ENCODE measurements at places on chromosomes 5 and 9. TPM values are rescaled to one million over a fixed set of nuclear protein-coding genes. Genes with fewer than 3 reads are reported as not detected.

LMX1B gene
- not detected for total RNA-seq

PCDHB6 gene
- total RNA-seq, result 0.11 TPM

SLC4A9 gene
- total RNA-seq, result 0.42 TPM

DNA sequence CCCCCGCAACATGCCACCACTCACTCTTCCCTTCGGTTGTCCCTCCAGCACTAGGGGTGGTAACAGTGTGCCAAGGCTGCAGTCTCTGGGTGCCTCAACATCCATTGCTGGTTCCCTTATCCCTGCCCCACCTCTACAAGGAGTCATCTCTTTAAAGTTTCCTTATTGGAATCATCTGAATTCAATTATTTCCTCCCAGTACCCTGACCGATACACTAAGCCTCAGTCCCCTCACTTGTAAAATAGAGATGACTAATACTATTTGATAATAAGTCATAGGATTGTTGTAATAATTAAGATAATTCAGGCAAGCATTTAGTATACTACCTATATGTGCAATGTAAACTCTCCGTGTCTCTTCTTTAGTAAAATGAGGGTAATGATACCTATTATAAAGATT lies 352.5 kb downstream of the ENC1 start:
- H3K4me1 ChIP-seq, result no peaks in the 10 kb centered on the region
- no peak overlapping the region for H3K4me3 ChIP-seq
- H3K27me3 ChIP-seq, result no peaks in the 10 kb centered on the region
- H3K27ac ChIP-seq, result no peak overlapping the region

GRCh38 chr5:59922220-59922619 lies 28.7 kb upstream of the PDE4D start:
- H3K4me1 ChIP-seq, result no peaks in the 10 kb centered on the region
- no peak for DNase-seq
- H3K27me3 ChIP-seq, result no peaks in the 10 kb centered on the region
- no peak overlapping the region for H3K4me3 ChIP-seq

DNA sequence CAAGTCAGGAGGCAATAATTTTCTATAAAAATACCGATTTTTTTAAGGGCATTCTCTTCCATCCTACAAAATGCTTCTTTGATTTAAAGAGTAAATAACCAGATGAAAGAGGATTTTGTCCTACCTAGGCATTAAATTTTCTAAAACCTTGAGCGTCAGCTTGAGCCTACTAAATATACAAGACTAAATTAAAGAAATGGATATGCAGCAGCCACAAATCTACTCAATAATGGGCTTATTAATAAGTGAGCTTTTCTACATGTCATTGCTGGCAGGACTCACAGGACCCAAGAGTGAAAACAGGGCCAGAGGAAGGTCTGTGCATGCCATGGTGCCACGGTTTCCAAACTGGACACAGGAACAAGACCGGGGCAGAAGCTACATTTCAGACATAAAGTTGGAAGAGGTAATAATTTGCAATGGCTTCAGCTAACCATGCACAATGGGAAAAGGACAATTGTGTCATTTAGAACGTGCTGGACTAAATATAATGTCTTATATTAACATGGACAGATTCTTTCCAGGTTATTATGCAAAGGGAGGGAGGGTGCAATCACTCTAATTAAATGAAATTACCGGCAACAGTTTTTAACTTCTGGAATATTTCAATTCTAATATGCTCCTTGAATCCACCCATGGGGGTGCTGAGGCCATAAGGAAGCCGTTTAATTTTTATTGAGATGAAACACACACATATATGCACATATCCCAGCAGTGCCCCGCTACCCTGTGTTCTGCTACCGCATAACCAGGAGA lies 5.2 kb downstream of the WHRN start:
- no peaks in the 10 kb centered on the region for H3K4me1 ChIP-seq
- no peaks in the 10 kb centered on the region for H3K27me3 ChIP-seq
- no peak for DNase-seq
- H3K4me3 ChIP-seq, result no peak overlapping the region
- H3K27ac ChIP-seq, result no peak overlapping the region

DNA sequence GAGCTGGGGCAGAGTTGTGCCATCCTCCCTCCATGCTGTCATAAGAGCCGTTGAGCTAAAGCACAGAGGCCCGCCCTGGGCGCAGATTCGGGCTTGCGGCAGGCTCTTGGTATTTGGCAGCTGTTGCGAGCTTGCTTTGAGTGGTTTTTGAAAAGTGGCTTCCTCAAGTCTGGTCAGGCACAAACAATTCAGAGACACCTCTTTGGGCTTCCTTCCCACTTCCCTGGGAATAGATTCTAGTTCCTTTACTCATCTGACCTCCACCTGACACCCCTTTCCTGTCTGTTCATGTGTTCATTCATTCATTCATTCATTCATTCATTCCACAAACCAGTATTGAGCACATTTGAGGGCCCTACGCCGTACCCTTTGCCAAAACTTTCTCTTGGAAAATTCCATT lies 27.4 kb downstream of the NCS1 start:
- no peak overlapping the region for H3K27ac ChIP-seq
- no peaks in the 10 kb centered on the region for H3K4me1 ChIP-seq
- no peaks in the 10 kb centered on the region for H3K36me3 ChIP-seq
- no peaks in the 10 kb centered on the region for H3K27me3 ChIP-seq

- no peaks in the 10 kb centered on the region for H3K36me3 ChIP-seq
- no peak for DNase-seq
- H3K4me1 ChIP-seq, result no peaks in the 10 kb centered on the region
Observed at GRCh38 chr5:181109489-181110013, 21.4 kb downstream of the OR2V1 start.

GRCh38 chr9:92711146-92711545 lies 41.2 kb upstream of the IPPK start:
- peaks cover 4% of the 10 kb centered on the region for H3K4me1 ChIP-seq
- no peak for DNase-seq

GRCh38 chr5:354581-355378 lies 33.3 kb downstream of the AHRR start:
- H3K36me3 ChIP-seq, result no peaks in the 10 kb centered on the region
- DNase-seq, result no peak
- no peak overlapping the region for H3K27ac ChIP-seq
- no peaks in the 10 kb centered on the region for H3K27me3 ChIP-seq

- H3K27ac ChIP-seq, result no peak overlapping the region
- no peaks in the 10 kb centered on the region for H3K4me1 ChIP-seq
- H3K36me3 ChIP-seq, result no peaks in the 10 kb centered on the region
- H3K27me3 ChIP-seq, result no peaks in the 10 kb centered on the region
- no peak overlapping the region for H3K4me3 ChIP-seq
Observed at GRCh38 chr5:169978714-169979113, 1.6 kb downstream of the INSYN2B start.

- H3K4me1 ChIP-seq, result no peaks in the 10 kb centered on the region
- H3K4me3 ChIP-seq, result no peak overlapping the region
- H3K27me3 ChIP-seq, result no peaks in the 10 kb centered on the region
- DNase-seq, result no peak
- no peak overlapping the region for H3K27ac ChIP-seq
Observed at GRCh38 chr5:110844251-110844650, 105.4 kb downstream of the SLC25A46 start.

- H3K36me3 ChIP-seq, result no peaks in the 10 kb centered on the region
- DNase-seq, result peak; percentile 56
- H3K4me3 ChIP-seq, result no peak overlapping the region
- H3K27me3 ChIP-seq, result no peaks in the 10 kb centered on the region
- H3K27ac ChIP-seq, result no peak overlapping the region
- no peaks in the 10 kb centered on the region for H3K4me1 ChIP-seq
Observed at GRCh38 chr9:135343837-135344522, 135.6 kb upstream of the PPP1R26 start.

DNA sequence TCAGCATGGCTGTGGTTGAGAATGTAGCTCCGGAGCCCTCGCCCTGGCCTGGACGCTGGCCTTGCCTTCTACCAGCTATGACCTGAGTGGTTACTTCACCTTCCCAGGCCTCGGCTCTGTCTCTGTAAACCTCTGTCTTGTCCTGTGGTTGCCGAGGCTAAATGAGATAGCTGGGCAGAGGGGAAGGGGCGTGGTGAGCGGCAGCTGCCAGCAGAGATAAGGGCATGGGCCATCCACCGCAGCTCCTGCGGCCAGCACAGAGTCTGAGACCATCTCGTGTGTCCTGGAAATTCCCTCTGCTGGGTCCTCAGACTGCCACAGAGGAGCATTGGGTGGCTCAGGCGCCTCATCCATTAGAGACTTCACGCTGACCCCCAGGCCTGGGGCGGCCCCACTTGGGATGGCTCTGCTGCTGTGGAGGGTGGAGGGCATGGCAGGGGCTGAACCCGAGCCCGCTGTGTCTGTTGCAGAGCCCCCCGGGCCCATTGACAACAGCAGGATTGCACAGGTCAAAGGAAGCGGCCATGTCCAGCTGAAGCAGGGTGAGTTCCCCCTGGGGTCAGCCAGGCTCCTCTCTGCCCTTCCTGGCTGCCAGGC lies 43.9 kb downstream of the USP20 start:
- H3K27ac ChIP-seq, result no peak overlapping the region
- no peaks in the 10 kb centered on the region for H3K27me3 ChIP-seq

DNA sequence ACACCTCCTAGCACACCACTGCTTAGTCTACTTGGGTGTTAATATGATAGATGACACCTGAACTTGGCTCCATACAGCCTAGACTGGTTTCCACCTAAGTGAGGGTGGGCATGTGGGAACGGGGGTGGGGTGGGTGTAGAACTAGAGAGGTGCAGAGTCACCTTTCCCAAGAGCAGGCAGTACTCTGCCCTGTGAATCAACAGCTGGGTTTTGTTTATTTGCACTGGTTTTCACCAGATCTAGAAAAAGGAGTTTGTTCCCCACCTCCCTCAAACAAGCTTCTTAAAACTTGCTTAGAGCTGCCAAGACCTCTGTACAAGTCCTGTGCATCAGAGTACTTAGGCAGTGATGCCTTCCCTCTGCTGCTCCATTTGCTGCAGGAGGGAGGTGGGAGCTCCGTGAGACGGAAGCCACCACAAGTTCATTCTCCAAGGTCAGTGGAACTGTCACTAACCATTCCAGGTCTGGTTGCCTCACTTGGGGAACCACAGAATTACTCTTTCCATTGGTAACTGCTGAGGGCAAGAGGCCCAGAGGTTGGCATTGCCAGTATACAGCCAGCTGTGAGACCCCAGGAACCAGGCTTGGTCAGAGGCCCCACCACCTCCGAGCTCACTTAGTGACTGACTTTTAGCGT lies 163.5 kb downstream of the NR3C1 start:
- DNase-seq, result no peak
- H3K4me3 ChIP-seq, result no peak overlapping the region
- no peaks in the 10 kb centered on the region for H3K27me3 ChIP-seq
- no peak overlapping the region for H3K27ac ChIP-seq
- no peaks in the 10 kb centered on the region for H3K4me1 ChIP-seq

GRCh38 chr5:176365351-176366231 lies at the start of gene ARL10:
Gene ARL10, plus strand, starts transcription at chr5:176365487. Its CDS starts 77 bp downstream, at chr5:176365564.
- peak; percentile 39 for DNase-seq
- peak within 1 kb of the TSS; percentile 61 for H3K27ac ChIP-seq
- peak within 1 kb of the TSS; percentile 82 for H3K4me3 ChIP-seq
- no peaks in the 10 kb centered on the region for H3K4me1 ChIP-seq
- no peaks in the 10 kb centered on the region for H3K27me3 ChIP-seq

DNA sequence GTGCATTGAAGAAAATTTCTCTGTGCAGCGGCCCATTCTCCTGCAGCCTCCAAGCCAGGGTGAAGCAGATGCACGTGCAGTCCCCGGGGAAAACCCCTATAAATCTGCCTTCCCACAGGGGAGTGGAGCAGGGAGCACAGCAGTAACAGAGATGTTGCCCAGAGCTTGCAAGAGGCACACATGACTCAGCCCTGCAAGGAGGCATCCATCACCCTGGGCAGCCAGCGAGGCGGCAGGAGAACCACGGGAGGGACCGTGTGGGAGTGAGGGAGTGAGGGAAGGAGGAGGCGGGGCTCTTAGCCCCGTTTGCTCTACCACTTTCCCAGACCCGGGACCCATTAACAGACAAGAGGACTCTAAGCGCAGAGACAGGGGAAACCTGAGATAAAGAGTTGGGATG lies 96.2 kb upstream of the ARAP3 start:
- no peak for DNase-seq
- H3K4me3 ChIP-seq, result no peak overlapping the region
- no peaks in the 10 kb centered on the region for H3K4me1 ChIP-seq
- H3K27me3 ChIP-seq, result no peaks in the 10 kb centered on the region
- no peak overlapping the region for H3K27ac ChIP-seq
- no peaks in the 10 kb centered on the region for H3K36me3 ChIP-seq

- no peaks in the 10 kb centered on the region for H3K27me3 ChIP-seq
- no peaks in the 10 kb centered on the region for H3K4me1 ChIP-seq
- no peaks in the 10 kb centered on the region for H3K36me3 ChIP-seq
- no peak for DNase-seq
- no peak overlapping the region for H3K4me3 ChIP-seq
- no peak overlapping the region for H3K27ac ChIP-seq
Observed at GRCh38 chr5:136374638-136375037, 9.3 kb upstream of the TRPC7 start.

DNA sequence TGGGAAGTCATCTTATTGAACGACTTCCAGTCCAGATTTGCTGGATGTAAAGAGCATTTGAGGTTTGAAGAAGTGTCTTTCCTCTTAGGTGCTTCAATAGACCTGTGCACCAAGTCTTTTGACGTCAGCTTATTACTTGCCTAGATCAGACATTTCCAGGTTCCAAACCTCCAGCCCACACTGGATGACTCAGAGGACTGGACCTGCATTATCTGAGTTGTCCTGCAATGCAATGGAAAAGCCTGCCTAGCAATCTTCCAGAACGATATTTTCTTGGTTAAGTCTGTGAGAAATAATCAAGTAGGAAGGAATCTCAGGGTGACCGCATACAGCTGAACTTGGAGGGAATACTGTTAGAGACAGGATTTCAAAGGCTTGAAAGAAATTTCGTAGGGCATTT lies 147.2 kb upstream of the MOCS2 start:
- no peaks in the 10 kb centered on the region for H3K27me3 ChIP-seq
- H3K27ac ChIP-seq, result no peak overlapping the region
- no peaks in the 10 kb centered on the region for H3K36me3 ChIP-seq
- no peak overlapping the region for H3K4me3 ChIP-seq
- no peak for DNase-seq
- H3K4me1 ChIP-seq, result no peaks in the 10 kb centered on the region

DNA sequence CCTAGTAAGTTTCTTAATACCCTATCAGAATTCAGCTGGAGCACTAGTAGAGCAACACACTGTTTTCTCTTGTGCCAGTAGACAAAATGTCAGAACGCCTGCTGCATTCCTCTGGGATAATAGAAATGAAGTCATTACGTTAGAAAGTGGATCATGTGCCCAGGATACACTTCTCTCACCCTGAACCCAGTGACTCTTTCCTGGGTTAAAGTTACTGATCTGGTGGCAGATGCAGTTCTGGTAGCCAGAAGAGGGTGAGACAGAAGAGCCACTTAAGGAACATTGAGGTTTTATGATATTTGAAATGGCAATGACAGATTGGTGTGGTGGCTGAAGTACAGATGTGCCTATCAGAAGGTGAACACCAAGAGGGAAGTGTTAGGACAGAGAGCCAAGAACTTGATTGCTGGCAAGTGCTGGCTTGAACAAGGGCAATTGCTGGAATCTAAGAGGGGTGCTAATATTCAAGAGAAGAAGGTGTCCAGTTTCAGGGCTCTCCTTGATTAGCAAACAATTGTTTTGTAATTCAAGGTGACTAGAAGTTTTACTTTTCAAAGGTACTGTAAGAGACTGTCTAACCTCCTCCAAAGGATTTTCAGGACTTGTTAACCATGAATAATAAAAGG lies 93.7 kb upstream of the ERBIN start:
- no peaks in the 10 kb centered on the region for H3K4me1 ChIP-seq
- no peaks in the 10 kb centered on the region for H3K36me3 ChIP-seq
- DNase-seq, result no peak
- no peaks in the 10 kb centered on the region for H3K27me3 ChIP-seq
- no peak overlapping the region for H3K4me3 ChIP-seq
- H3K27ac ChIP-seq, result no peak overlapping the region
